ENCODE measurements at places on chromosomes 1 and 21.
A peak's percentile ranks its signal among the peaks of the same experiment; 100 is the strongest.

GRCh38 chr1:43565600-43566360 lies 35.1 kb downstream of the PTPRF start:
- no peak for DNase-seq

GRCh38 chr1:8394456-8395321 lies 76.8 kb downstream of the SLC45A1 start:
- no peak for DNase-seq

- DNase-seq: no peak
Observed at GRCh38 chr1:88549536-88549935, 134.5 kb upstream of the PKN2 start.

DNA sequence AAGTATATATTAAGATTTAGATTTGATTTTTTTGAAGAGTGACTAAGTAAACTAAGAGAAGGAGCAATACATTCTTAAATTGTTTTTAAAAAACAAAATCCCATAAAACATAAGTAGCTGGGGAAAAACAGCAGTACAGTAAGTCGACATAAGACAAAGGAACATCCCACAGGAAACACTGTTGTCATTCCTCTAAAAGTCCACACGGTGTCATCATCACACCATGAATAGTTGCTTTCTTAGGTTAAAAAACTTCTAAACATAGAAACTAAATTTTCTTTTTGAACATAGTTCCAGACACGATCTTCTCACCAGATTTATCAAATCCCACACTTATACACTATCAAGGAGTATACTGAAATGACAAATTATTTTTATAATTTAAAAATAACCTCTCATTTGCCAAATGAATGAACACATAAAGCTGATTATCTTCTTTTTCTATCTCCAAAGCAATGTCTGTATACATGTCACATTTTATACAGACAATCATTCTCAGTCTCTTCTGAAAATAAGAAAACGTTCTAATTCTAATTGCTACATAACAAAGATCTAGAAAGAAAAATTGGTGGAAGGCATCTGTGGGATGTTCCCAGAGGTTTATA lies 15.8 kb downstream of the ODF2L start:
- DNase-seq: no peak

DNA sequence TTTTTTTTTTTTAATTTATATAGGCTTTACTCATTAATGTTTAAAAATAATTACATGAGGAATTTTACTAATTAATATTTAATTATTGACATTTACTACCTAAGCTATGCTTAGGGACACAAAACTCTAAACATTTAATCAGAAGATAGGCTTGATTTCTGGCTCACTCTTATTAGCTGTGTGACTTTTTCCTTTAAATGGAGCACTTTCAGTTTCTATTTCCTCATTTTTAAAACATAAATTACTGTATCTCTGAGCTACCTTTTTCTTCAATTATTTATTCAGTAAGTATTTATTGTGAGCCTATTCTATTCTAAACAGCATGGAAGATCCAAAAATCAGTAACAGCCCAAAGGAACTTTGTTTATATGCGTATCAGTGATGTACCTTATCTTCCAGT lies 40.5 kb downstream of the MAP3K7CL start:
- DNase-seq: no peak

DNA sequence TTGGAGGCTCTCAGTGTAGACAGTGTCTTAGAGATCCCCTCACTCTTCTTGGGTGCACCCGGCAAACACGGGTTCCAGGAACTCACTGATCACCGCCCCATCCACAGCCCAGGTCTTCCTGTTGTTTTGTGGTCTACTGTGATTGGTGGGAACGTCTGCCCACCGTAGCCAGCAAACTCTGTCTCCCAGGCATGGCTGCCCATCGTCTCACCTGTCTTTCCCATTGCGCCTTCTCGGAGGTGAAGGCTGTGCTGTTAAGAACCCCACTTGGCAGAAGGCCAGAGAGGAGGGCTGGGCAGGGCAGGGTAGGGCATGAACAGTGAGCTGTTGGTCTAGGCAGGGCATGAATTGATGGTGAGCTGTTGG lies 14.1 kb upstream of the KCNA2 start:
- no peak for DNase-seq

- DNase-seq: no peak
Observed at GRCh38 chr1:221074332-221074731, 195.1 kb downstream of the HLX start.

GRCh38 chr1:167447521-167448136 lies 70.7 kb downstream of the CD247 start:
- DNase-seq: peak; percentile 61

GRCh38 chr1:91011726-91012125 lies 10.1 kb downstream of the ZNF644 start:
- DNase-seq: no peak

- no peak for DNase-seq
Observed at GRCh38 chr1:226222686-226223085, 778 bp upstream of the MIXL1 start.

DNA sequence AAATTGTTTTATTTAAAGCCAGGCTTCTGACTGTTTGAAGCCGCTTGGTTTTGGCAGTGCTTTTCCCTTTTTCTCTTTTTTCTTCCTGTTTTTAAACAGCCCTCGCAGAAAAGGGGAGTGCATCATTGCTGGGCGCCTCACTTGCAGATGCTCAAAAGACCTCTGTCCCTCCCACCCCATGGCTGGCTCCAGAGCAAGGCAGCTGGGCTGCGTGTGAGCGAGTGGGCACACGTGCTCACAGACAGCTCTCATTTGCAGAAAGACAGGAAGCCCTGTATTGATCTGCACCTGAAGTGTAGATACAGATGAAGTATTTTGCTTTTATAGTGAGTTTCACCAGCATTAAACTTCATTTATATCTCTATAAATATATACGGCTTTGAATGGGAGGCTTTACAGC lies 8.8 kb downstream of the TNR start:
- DNase-seq: no peak

DNA sequence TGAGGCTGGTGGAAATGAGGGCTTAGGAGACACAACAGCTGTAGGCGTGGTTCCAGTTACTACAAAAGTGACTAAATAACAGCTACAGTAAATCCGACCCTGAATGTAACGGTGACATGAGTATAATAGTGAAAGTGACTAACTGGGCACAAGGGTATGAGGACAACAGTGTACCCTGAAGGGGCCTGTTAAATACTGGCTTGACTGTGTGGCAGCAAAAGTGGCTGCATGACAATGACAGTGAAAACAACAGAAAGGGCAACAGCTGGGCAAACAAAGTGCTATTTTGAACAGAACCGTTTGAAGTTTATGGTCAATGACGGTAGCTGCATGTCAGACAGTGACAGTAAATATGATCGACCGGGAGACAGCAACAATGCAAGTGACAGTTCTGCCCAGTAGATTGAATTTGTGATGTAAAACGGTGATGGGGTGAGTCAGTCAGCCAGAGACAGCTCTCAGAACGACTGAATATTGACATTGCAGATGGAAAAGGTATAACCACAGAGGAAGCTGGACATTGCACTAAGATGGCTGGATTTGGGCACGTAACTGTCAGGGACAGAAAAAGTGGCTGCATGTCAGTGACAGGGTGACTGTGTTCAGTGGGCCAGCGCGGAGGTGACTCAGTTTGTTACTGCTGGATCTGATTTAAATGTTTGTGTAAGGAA lies 1.2 kb upstream of the ZBTB40 start:
- DNase-seq: no peak

DNA sequence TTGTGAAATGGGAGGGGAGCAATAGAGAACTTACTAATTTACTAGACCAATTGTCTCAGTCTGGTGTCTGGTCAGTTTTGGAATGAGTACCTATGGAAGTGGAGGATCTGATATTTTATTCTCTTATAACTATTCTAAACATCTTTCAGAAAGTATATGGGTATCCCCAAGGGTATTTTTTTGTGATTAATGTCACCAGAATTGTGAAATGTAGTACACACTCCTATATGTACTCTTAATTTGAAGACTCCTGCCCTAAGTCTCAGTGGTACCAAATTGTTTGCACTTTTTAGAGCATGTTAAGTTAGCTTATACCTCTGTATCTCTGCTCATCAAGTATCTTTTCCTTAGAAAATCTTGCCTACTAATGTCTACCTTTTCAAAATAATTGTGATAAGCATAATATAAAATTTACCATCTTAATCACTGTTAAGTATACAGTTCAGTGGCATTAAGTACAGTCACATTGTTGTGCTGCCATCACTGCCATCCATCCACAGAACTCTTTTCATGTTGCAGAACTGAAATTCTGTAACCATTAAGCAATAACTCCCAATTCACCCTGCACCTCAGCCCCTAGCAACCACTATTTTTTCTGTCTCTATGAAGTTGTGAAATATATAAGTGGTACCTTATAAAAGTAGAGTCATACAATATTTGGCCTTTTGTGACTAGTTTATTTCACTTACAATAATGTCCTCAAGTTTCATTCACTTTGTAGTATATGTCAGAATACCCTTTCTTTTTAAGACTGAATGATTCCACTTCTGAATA lies 40.5 kb downstream of the SLC30A7 start:
- no peak for DNase-seq

- DNase-seq: no peak
Observed at GRCh38 chr1:246987083-246987690, 20.7 kb downstream of the ZNF695 start.

DNA sequence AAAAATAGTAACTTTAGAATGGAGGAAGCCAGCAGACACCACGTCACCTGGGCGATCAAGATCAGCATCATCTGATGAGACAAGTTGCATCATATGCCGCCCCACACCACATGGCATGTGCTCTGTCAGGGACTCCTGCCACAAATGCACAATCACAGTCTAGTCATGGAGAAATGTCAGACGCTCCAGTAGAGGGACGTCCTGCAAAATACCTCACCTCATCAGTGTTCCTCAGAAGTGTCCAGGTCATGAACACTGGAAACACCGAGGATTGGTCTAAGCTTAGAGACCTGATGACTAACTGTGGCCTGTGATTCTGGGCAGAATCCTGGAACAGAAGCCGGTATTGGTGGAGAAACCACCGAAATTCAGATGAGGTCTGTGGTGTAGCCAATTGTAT lies 14.3 kb downstream of the ADARB1 start:
- no peak for DNase-seq

DNA sequence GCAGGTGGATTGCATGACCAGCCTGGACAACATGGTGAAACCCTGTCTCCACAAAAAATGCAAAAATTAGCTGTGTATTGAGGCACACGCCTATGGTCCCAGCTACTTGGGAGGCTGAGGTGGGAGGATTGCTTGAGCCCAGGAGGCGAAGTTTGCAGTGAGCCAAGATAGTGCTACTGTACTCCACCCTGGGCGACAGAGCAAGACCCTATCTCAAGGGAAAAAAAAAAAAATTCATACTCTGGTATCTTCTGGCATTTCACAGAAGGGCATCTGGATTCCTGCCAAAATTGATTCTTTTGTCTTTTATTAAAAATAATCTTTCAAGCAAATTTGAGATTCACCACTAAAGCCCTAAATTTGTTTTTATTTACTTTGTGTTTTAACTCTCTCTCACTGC lies 19.2 kb downstream of the CLIC4 start:
- no peak for DNase-seq

- no peak for DNase-seq
Observed at GRCh38 chr1:207414606-207415108, 39.5 kb upstream of the CR2 start.

GRCh38 chr1:232923739-232924386 lies 26.5 kb upstream of the NTPCR start:
- DNase-seq: peak; percentile 6
